Activated CD4-positive, alpha-beta T cell treated with anti-CD3 and anti-CD28 coated beads, Interleukin-2, amount 50 U/mL, for 24 hours (primary cell): ENCODE measurements at places on chromosomes 11 and 22.

- no peak for DNase-seq
Measured at GRCh38 chr11:134879341-134879740, 467.3 kb upstream of the B3GAT1 start.

DNA sequence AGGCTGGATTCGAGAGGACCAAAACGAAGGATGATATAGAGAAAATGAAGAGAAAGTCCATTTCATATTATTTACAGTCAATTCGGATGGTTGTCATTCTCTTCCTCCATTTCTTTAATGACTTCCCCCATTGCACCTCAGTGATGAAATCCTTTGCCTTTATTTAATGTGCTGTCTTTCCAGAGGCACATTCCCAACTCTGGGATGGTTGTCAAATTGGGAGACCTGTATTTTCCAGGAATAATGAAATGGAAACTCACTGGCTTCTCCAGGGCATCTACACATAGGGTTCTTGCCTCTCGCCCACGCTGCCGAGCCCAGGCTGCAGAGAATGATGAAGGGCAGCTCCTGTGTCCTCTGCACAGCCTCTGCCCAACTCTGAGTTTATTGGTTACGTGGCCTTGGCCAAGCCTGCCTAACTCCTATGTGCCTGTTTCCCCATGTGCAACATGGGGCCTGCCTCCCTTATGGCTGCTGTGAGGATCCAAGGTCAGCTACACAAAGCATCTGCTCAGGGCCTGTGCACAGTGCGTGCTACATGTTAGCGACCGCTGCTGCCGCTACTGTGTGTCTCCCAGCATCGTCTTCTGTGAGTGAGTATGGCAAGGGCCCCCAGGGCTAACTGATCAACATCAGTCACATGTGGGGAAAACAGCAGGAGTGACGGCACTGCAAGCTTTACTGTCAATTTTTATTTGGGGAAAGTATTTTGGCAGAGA, 81.5 kb upstream of the BID start:
- no peak for DNase-seq

GRCh38 chr11:12241401-12241800, 131.0 kb downstream of the MICAL2 start:
- DNase-seq: no peak

GRCh38 chr11:33775832-33776470, 1.6 kb upstream of the FBXO3 start:
- no peak for DNase-seq

DNA sequence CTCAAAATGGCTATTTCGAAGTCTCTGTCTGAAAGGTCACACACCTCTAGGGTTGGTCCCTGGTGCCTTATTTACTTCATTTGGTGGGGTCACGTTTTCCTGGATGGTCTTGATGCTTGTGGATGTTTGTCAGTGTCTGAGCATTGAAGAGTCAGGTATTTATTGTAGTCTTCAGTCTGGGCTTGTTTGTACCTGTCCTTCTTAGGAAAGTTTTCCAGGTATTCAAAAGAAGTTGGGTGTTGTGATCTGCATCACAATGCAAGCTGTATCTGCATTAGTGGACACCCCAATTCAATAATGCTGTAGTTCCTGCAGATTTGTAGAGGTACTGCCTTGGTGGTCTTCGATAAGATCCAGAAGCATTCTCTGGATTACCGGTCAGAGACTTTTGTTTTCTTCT, 63.5 kb upstream of the TP53AIP1 start:
- DNase-seq: no peak

DNA sequence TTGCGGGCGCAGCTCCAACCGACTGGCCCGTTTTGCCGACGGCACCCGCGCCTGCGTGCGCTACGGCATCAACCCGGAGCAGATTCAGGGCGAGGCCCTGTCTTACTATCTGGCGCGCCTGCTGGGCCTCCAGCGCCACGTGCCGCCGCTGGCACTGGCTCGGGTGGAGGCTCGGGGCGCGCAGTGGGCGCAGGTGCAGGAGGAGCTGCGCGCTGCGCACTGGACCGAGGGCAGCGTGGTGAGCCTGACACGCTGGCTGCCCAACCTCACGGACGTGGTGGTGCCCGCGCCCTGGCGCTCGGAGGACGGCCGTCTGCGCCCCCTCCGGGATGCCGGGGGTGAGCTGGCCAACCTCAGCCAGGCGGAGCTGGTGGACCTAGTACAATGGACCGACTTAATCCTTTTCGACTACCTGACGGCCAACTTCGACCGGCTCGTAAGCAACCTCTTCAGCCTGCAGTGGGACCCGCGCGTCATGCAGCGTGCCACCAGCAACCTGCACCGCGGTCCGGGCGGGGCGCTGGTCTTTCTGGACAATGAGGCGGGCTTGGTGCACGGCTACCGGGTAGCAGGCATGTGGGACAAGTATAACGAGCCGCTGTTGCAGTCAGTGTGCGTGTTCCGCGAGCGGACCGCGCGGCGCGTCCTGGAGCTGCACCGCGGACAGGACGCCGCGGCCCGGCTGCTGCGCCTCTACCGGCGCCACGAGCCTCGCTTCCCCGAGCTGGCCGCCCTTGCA, 1.0 kb downstream of the FJX1 start:
- DNase-seq: no peak

DNA sequence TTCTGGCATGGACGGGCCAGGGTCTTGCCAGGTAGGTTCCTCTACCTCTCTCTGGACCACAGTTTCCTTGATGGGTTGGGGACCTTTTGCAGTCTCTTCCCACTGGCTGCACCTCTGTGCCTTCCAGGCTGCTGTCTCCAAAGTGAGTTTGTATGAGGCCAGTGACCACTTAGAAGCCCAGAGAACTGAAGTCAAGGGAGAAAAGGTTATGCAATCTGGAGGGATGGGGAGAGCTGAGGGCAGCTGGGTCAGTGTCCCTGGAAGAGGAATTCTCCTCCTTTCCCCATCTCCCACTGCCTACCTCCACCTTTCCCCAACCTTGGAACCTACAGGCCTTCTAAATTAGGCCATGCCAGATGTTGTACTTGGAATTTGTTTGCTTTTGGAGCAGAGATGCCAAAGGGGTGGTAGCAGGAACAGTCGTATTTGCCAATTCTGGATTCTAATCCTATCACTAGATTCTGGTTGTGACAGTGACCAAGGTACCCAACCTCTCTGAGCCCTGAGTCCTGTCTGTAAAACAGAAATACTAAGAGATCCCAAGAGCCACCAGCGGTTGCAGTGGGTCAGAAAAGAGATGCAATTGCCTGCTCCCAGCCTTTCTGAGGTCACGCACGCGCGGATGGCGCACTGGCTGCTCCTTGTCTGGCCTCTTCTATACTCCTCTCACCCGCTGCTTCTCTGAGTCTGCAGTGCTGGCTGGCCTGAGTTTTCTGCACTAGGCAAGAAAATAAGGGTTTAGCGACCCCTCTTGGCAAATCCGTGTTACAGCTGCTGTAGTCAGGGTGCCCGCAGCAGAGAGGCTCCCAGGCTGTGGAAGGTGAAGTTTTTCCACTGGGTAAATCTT, 10.7 kb upstream of the ACCSL start:
- no peak for DNase-seq

- no peak for DNase-seq
Measured at GRCh38 chr11:58509748-58510147, 1.8 kb upstream of the OR5B21 start.

DNA sequence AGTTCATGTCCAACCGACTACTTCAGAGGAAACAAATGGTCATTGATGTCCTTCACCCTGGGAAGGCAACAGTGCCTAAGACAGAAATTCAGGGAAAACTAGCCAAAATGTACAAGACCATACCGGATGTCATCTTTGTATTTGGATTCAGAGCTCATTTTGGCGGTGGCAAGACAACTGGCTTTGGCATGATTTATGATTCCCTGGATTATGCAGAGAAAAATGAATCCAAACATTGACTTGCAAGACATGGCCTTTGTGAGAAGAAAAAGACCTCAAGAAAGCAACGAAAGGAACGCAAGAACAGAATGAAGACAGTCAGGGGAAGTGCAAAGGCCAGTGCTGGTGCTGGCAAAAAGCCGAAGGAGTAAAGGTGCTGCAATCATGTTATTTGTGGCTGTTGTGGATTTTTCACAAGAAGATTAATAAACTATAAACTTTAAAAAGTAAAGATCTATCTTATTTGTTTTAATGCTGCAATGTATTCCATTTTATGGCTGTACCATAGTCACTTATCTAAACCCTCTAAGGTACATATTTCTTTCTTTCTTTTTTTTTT, 20.1 kb upstream of the HIPK3 start:
- no peak for DNase-seq

- no peak for DNase-seq
Measured at GRCh38 chr22:45628515-45628914, 43.1 kb upstream of the ATXN10 start.

- DNase-seq: no peak
Measured at GRCh38 chr11:32890843-32891656, 1.6 kb upstream of the QSER1 start.

DNA sequence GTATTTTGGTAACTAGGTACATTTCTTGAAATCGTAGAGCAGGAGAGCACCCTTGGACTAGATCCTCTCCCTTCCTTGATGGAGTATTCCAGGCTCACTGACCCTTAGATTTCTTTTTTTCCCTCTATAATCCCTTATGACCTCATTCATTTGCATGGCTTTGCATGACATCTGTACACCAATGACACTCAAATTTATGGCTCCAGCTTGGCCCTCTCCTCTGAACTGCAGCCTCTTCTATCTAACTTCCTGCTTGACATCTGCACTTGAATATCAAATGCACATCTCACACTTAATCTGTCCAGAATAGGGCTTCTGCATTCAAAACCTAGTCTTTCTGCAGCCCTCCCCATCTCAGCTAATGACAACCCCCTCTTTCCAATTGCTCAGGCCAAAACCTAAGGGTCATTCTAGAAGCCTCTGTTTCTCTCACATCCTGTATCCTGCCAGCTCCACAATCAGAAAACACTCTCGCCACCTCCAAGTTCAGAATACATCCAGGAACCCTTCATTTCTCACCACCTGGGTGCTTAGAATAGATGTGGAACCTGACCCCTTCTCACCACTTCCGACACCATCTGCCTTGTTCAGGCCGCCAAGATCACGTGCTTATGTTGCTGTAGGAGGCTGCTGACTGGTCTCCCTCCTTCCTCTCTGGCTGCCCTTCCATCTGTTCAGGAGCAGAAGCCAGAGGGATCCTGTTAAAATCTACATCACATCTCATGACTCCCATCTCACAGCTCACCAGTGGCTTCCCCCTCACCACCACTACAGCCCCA, 138.9 kb upstream of the MTNR1B start:
- no peak for DNase-seq
